ENCODE measurements at places on chromosomes 4 and X.

- DNase-seq: no peak
Observed at GRCh38 chrX:135420831-135421230, 913 bp upstream of the SMIM10L2A start.

GRCh38 chrX:21798677-21799219 lies 40.7 kb upstream of the MBTPS2 start:
- DNase-seq: no peak

DNA sequence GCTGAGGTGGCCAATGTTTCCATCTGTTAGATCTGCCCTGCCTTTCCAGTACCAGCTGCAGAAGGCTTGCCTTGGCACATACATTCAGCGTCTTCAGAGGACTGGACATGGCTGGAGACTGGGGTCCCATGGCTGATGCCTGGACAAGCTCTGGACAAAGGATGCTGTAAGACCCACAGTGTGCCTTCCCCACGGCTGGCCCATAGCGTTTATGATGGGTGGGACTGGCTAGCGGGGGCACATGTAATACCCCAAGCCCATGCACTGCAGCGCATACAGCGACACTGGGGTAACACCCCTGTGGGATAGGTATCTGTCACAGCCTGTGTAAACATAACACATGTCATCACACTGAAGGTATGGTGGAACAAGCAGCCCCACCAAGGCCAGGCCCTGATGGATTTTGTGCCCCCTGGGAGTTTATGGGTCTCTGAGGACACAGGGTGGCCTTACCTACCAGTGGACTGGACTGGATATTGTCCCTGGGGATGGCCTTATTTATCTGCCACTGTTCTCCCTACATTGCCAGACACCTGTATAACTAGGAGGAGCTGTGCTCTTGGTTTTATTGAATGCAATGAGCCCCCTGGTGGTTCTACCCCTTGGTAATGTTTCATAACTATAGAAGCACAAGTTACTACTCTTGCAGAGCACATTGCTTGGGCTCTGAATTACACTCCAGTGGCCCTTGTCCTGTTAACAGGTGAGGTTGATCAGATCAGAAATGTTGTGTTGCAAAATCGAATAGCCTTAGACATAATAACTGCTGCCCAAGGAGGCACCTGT lies 34.3 kb upstream of the TACR3 start:
- no peak for DNase-seq

DNA sequence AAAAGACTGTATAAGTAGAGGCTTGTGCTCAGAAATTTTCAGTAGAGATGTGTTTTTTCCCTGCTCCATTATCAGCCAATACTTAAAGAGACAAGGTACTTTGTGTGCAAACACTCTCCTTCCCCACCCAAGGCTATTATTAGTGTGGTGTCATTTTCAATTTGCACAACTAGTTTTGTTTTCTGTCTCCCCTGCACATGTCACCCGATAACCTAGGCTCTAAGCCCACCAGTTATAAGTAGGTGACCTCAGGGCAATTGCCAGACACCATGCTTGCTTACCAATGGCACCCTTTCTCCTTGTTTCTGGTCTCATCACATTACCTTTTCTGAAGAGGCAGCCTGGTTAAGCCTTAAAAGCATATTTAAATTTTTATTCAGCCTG lies 8.0 kb upstream of the GUCY1A1 start:
- no peak for DNase-seq

- no peak for DNase-seq
Observed at GRCh38 chrX:348461-349117, 30.0 kb upstream of the GTPBP6 start.

DNA sequence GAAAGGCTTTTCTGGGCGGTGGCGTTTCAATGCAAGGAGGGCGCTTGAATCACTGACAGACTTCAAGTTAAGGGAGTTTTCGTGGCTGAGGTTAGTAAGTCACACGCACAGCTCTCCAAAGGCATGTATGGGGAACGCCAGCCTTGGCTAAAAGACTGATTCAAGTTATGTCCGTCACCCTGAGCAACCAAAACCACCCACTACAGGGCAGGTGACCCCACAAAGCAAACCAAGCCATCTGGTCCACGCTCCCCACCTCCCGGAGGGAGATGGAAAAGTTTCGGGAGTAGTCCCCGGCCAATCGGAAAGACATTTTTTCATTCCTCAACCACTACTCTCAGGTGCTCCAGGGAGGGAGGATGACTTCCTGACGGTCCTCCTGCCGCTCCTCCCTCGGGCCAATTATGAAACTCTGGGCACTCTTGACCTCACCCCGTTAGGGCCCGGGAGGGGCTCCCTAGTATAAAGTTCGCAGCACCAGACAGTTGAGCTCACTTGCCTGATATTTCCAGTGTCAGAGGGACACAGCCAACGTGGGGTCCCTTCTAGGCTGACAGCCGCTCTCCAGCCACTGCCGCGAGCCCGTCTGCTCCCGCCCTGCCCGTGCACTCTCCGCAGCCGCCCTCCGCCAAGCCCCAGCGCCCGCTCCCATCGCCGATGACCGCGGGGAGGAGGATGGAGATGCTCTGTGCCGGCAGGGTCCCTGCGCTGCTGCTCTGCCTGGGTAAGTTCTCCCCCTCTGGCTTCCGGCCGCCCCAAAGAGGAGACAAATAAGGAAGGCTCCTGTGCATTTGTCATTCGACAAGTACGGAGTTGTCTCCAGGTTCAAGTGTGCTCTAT lies at the start of gene EREG:
Gene EREG (plus strand): TSS at position 494 of the 840 bp plus-strand sequence. CDS start 164 bp downstream, at position 658.
- DNase-seq: peak; percentile 73

DNA sequence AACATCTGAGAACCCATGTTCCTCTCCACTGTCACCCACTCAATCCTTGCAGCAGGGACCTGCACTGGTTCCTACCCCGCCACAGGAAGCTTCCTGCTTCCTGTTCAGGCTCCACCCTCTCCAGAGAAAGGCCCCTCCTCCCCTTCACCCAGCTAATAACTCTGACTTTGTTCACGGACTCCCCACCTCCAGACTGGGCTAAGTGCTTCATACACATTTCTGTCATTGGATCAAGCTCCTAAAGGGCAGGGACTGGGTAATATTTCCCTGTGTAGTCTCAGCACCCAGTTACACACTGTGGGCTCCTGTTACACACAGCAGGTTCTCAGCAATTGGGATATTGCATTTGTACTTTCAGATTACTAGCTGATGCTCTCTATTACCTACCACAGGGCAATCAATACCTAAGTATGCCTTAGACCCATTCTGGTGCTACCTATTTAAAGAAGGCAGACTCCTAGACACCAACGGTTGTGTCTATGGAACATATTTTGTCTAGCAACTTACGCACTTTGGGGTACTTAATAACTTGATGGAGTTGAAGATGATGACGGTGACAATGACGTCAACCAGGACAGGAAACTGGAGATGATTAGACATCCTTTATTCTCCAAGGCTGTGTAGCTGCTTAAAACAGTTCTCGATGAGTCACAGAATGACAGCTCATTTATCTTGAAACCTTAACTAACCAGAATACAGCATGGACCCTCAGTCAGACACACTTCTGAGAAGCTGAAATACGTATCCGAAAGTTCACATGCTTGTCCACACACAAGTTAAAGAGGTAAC lies 58.1 kb downstream of the MAML3 start:
- no peak for DNase-seq

DNA sequence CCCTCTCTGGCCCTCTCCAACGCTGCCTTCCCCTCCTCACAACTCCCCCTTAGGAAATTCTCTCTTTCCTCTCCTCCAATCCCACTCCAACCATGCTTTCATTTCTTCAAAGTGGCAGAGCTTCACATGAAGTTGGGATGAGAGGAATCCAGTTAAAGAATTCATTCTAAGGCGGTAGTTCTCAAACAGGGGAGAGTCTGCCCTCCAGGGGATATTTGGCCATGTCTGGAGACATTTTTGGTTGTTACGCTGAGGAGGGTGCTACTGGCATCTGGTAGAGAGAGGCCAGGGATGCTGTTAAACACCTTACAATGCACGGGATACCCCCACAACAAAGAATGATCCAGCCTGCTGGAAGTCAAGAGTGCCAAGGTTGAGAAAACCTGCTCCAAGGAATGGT lies 40.5 kb upstream of the PHKA2 start:
- DNase-seq: no peak

- no peak for DNase-seq
Observed at GRCh38 chr4:170697045-170697444, 607.3 kb upstream of the AADAT start.

GRCh38 chr4:96150466-96150865 lies 310.6 kb downstream of the PDHA2 start:
- DNase-seq: no peak

- DNase-seq: no peak
Observed at GRCh38 chr4:153497988-153498967, 32.1 kb downstream of the TMEM131L start.

DNA sequence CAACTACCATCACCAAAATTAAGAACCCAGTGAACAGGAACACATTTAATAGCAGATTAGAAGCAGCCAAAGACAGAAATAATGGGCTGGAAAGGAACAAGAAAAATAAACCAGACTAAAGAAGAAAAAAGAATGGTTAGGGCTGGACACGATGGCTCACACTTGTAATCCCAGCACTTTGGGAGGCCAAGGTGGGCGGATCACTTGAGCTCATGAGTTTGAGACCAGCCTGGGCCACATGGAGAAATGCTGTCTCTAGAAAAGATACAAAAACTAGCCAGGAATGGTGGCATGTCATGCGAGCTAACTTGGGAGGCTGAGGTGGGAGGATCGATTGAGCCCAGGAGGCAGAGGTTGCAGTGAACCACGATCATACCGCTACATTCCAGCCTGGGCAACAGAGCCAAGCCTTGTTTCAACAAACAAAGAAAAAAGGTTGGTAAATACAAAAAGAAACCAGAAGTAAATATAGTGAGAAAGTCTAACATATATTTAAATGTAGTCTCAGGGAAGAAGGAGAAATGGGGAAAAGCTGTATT lies 102.0 kb downstream of the AFAP1 start:
- DNase-seq: no peak

GRCh38 chr4:173500841-173501591 lies 29.0 kb downstream of the HAND2 start:
- DNase-seq: peak; percentile 44

DNA sequence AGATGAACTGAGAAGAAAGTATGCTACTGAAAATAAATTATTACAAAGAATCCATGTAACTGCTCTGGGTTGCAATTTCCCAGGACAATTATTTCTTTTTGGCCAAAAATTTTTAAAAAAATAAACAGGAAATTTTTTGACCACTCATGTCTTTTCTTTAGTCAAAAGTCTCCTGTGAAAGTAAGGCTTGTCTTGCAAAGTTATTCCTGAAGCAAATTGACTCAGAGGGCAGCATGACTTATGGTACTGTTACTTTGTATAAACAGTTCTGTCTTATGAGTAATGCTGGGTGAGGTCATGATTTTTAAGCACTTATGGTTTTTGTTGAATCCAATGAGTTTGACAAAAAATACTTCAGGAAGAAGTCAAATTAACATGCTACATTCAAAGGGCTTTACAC lies 292.8 kb upstream of the ARSJ start:
- DNase-seq: no peak

DNA sequence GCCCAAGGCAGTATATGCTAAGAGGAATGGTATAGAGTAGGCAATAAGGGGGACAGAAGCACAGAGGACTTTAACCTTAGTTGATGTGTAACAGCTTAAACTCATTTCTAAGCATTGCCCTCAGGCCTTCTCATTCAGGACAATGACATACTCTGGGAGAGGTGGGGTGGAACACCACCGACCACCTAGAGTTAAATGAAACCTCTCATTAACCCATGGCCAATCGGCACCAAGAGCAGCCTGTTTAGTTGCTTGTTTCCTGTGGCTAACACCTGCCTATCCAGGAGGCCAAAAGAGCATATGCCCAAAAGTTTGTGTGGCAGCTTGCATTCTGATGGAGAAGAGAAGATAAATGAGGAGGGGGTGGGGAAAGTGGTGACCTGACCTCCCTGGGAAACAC lies 88.7 kb upstream of the PLAC1 start:
- DNase-seq: no peak

DNA sequence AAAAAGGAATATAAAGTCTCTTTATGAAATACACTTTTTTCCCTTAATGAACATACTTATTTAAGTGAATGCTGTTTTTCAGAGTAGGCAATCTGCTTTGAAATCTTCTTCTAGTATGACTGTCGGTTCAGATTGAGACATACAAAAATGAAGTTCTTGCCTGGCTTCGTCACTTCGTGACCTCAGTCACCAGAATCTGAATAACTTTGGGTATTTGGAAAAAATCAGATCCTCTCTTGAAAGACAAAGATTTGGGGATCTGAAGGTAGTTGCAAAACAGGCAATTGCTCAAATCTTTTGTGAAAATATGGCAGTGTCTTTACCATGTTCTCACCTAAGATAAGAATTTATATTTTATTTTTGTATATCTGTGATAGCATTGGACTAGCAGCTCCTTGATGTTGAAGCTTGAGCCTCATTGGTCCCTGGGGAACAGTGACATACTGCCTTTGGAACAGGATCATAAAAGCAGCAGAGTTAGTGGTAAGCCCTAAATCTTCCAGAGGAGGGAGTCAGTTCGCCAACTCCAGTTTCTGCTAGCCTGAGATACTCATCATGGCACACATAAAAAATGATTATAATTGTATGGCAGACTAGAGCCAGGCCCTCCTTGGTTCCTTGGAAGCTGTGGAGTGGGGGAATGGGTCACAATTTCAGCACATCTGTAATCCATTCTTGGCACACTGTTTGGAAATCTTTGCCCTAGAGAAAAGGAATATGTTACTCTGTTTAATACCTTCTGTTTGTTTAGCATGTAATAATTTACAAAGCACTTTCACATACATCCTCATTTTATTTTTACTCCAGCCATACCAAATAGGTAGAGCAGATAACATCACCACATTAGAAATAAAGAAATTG lies 5.0 kb downstream of the ARFIP1 start:
- no peak for DNase-seq

GRCh38 chr4:144709159-144709558 lies 63.2 kb downstream of the HHIP start:
- no peak for DNase-seq

GRCh38 chr4:3834663-3835521 lies 68.7 kb downstream of the ADRA2C start:
- no peak for DNase-seq

- DNase-seq: no peak
Observed at GRCh38 chr4:79015411-79015810, 76.2 kb upstream of the PAQR3 start.

- peak; percentile 75 for DNase-seq
Observed at GRCh38 chrX:55907968-55908607, 190.5 kb downstream of the RRAGB start.

Measured in ecto neural progenitor cell (in vitro differentiated cells).